ENCODE measurements at places on chromosomes 12 and 14.

DNA sequence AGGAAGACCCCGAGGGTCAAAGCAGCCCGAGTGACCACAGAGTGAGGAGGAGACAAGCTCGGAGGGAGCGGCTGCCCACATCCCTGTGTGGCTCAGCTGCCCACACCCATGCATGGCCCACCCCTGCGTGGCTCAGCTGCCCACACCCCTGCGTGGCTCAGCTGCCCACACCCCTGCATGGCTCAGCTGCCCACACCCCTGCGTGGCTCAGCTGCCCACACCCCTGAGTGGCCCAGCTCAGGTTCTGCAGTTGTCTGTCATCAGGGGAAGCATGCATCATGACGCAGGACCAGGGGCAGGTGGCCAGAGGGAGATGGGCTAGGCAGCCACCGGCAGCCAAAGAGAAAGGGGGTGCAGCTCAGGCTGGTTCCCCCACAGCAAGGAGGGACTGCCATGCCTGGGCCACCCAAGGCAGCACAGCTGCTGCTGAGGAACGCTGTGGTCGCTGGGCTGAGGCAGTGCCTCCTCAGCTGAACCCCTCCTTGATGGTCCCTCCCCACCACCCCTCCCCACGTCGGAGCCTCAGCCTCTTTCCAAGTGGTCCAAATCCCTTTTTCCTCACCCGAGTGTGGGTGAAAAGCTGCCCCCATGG, 33.3 kb upstream of the NUDT14 start:
- DNase-seq = no peak

DNA sequence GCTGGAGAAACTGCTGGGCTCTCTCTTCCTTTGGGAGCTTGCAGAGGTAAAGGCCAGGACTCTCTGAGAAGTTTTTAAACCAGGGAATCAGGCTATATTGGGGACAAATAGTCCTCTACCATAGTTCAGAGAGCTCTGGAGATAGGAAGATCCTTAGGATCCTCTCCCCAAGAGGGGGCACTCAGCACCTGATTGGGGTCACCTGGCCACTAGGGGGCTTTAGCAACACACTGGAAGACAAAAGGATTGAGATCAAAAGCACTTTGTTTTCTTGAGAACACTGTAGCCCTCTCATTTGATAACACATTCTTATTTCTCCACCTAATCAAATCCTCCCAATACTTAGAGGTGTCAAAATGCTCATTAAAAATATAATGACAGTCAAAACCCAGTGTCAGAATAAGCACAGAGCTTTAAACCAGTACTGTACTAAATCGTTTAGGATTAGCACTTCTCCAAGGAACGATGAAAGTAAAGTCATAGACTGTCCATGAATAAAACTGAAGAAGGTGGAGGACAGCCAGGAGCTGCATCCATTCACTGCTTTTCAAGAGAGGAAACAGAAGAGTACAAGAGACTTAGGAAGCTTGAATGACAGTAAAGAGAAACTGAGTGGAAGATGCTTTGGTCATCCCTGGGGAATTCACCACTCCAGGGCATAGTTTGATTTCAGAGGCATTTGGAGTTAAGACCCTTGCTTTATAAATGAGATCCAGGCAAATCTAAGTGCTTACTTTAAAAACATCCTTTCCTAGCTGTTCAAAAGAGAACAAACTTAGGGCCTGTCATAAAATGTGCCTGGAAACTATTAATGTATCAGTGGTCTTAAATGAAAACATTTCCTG, 26.5 kb downstream of the BMP4 start:
- peak; percentile 35 for DNase-seq

GRCh38 chr14:53147893-53148292, 5.2 kb downstream of the DDHD1 start:
- no peak for DNase-seq

- DNase-seq = no peak
Measured at GRCh38 chr14:75155169-75155568, 21.2 kb downstream of the TMED10 start.

- DNase-seq = no peak
Measured at GRCh38 chr14:88227693-88228092, 95.4 kb downstream of the KCNK10 start.

DNA sequence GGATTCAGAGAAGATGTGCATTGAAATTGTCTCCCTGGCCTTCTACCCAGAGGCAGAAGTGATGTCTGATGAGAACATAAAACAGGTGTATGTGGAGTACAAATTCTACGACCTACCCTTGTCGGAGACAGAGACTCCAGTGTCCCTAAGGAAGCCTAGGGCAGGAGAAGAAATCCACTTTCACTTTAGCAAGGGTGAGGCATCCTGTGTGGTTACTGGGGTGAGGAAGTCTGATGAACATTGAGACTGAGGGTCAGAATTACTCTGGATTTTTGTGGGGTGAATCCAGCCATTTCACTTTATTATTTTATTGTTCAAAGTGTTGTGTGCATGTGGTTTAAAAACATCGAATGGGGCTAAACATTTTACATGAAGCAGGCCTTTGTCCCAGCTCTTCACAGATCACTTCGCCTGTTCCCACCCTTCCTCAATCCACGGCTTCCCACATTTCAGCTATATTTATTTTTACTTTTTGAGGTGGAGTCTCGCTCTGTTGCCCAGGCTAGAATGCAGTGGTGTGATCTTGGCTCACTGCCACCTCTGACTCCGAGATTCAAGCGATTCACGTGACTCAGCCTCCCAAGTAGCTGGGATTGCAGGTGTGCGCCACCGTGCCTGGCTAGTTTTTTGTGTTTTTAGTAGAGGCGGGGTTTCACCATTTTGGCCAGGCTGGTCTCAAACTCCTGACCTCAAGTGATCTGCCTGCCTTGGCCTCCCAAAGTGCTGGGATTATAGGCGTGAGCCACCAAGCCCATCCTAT, 40.6 kb downstream of the SUPT16H start:
- DNase-seq = no peak

DNA sequence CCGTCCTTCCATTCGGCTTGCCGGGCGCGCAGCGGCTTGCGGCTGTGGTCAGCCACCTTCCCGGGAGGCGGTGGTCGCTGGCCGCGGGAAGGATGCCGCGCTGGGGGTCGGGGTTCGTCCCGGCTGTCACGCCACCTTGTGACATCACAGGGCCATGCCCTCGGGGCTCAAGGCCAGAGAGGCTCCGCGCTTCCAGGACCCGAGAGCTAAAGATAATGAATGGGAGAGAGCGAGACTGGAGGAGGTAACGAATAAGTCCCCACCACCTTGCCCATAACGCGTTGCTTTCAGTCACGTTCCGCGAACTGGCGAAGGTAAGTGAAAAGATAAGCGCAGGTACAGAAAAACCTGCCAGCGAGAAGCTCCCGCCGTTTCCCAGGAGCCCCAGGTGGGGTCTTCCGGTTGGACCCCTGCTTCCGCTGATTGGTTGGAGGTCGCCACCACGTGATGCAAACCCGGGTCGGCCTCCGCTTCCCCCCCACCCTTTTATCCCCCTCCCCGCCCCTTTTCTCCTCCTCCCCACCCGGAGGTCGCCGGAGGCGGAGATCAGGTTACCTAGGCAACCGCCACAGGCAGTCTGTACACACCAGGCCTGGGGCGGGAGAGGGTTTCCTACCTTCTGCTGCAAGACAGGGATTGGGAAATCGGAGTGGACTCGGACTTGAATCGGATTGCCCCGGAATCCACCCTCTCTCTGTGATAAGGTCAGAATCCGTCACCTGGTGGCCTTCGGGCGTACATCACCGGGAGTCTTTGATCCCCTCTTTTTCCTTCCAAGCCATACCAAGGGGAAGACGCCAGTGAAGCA, at the start of gene LRRC9:
LRRC9 (plus strand) TSS at position 575 of the 808 bp plus-strand sequence.
- no peak for DNase-seq

- DNase-seq = no peak
Measured at GRCh38 chr14:33120341-33120740, 181.7 kb downstream of the NPAS3 start.

DNA sequence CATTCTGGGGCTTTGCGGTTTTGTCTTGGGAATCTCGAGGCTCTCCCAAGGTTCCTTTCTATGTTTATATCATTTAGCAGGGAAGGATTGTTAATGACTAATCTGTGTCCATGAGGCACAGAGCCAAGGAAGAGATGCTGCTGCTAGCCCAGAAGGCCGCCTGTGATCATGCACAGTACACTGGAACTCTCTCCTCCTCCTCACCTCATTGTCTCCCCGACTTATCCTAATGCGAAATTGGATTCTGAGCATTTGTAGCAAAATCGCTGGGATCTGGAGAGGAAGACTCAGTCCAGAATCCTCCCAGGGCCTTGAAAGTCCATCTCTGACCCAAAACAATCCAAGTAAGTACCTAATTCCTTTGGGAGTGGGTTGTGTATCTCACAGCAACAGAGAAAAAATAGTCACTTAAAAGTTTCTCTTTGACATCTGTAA, at the start of gene NR1H4:
NR1H4 (plus strand) TSS at position 151 of the 435 bp plus-strand sequence. CDS start 19,458 bp downstream, outside the sequence.
- no peak for DNase-seq

All from PC-9 (cell line).